ENCODE measurements at places on chromosomes 7 and 10.

DNA sequence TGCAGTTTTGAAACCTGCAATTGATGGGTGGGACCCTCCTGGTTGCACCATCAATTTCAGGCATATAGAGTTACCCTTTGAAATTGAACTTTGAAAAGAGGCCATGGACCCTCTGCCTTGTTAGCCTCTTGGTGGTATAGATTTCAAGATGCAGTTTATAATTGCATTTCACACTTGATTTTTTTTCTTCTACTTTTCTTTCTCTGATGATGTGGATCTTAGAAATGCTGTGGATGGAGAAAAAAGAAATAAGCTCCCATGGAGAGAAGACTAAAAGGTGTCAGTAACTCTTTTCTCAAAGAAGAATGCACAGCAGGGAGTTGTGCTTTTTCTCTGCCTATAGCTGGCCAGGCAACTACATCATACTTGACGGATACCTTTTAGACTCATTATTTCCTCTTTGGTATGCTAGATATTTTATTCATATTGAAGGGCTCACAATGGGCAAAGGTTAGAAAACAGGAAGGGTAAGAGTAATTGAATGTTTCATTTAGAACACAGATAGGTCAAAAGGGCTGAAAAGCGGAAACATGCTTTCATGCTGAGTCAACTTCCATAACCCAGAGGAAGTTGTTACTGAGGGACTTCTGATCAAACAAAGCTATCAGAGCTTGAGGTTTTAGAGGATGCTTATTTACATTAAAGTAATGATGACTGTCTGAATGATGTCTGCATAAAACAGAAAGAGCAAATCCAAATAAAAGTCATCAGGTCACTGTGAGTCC, 773.2 kb upstream of the LRRN3 start:
- peak; percentile 38 for ATAC-seq

DNA sequence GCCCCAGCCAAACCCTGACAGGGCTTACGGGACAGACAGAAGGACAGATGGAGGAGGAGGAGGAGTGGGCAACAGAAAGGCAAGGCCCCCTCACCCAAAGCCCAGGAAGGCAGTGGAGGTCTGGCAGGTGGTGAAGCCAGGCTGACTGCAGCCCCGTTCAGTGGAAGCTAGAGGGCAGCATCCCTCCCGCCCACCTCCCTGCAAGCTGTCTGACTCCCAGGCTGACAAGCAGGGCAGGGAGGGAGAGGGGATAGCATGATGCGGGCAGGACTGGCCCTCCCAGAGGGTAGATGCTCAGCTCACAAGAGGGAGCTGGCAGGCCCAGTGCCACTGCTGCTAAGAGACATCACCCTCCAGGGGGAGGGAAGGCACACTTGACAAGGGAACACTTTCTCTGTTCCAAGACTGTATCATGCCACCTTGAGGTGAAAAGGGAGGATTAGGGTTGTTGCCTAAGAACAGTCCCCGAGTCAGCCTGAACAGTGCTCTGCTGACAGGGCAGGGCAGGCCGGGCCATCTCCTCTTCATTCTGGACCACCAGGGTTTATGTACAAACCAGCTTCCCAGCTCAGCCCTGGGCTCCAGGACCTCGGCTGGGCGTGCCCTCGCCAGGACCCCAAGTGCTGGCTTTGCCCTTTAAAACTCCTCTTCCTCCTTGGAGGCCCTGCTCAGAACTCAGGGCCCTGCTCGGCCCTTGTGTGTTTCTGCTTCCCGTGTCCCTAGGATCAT, 61.8 kb downstream of the RASGEF1A start:
- peak; percentile 57 for ATAC-seq

GRCh38 chr10:52334595-52334994, 20.5 kb downstream of the DKK1 start:
- no peak for ATAC-seq

GRCh38 chr7:43781726-43782607, 23.5 kb downstream of the BLVRA start:
- ATAC-seq: no peak

DNA sequence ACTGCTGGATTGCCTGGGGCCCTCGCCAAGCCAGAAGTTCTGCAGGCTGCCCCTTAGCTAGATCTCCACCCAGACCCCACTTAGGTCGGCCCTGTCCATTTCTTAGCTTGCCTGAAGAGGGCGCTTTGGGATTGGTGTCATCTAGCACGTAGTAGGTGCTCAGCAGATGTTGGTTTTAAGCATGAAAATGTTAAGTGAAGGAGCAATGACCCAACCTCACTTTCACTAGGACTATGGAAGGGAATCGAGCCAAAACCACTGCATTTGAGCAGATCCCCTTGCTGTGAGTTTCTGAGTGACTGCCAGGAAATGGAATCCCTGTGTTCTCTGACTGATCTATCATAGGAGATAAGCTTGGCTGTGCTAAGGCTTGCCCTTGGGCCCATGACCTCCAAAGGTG, 131.7 kb upstream of the EEPD1 start:
- no peak for ATAC-seq

DNA sequence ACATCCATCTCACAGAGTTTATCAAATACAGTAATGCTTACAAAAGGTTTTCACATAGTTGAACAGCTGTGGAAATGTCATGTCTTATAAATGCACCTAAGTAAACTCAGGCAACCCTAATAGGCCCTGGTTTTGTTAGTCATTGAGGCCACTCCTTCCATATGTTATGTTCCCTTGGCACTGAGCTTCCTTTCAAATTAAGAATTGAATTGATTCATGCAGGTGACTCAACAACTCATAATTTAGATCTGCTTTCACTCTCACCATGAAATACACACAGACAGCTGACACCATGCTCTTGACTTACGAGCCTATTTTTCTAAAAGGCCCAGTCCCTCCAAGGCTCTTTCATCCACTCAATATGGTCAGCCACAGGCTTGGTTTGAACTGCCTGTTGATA, 476.9 kb downstream of the KCNMA1 start:
- ATAC-seq: no peak

GRCh38 chr7:155598810-155599210, 45.7 kb upstream of the RBM33 start:
- peak; percentile 75 for ATAC-seq

DNA sequence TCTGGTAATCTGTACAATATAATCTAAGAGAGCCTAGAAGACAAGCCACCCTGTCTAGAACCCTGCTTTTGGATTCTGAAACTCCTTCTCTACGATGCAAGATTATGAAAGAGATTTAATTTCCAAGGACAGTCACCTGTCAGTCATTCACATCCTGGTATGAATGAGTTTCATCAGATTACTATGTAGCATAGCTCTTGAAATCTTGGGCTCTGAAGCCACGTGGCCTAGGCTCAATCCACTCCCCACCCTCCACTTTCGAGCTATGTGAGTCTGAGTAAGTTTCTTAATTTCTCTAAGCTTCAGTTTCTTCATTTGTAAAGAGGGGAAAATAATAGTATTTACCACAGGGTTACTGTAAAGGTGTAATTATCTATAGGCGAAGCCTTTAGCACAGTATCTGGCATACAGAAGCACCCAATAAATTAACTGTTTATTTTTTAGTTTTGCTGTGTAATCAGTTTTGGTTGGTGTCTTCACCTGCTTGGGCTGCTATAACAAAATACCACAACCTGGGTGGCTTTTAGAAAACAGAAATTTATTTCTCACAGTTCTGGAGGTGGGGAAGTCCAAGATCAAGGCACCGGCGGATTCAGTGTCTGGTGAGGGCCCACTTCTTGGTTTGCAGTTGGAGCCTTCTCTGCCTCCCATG, 71.3 kb downstream of the MYOF start:
- ATAC-seq: peak; percentile 49

GRCh38 chr7:4665661-4666060, 16.4 kb upstream of the FOXK1 start:
- ATAC-seq: no peak

GRCh38 chr7:101557421-101557820, 71.7 kb downstream of the MYL10 start:
- no peak for ATAC-seq

DNA sequence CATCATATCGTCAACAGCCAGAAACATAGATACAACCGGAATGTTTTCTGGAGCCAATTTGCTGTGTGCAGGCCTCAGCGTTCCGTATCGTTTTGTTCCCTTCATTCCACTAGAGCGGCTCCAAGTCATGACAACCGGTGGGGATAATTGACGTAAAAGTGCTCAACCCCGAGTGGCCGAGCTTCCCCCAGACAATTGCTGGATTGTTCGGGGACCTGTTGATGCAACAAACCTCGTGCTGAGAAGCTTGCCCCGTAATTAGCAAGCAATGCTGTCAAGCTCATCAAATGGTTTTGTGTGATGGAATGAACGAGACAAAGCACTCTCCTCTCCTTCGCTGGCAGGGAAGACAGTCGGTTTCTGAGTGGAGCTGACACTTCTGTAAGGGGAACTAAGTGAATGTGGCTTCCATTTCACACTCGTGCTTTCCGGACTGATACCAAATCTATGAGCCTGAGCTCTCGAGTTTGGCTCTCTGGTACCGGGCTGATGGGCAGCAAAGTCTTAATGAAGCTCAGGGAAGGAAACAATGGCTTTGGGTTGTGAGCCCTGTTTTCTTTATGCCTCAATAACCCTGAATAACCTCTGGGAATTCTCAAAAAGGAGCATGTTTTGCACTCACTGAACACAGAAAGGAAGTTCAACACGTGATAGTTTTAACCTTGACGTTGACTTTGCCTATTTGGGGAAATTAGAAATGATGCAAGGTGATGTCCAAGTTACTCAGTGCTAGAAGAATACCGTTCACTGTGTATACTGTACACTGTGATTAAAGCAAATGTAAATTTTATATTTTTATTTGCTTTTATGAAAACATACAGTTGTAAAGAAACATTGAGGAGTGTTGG, 220.5 kb downstream of the BAMBI start:
- ATAC-seq: no peak

GRCh38 chr7:34900891-34901513, 136.3 kb downstream of the DPY19L1 start:
- ATAC-seq: no peak

- no peak for ATAC-seq
Observed at GRCh38 chr10:3502673-3503072, 282.3 kb downstream of the KLF6 start.

GRCh38 chr10:72740528-72740927, 48.6 kb downstream of the MCU start:
- no peak for ATAC-seq

GRCh38 chr7:20735346-20736065, 51.2 kb downstream of the SP8 start:
- no peak for ATAC-seq

DNA sequence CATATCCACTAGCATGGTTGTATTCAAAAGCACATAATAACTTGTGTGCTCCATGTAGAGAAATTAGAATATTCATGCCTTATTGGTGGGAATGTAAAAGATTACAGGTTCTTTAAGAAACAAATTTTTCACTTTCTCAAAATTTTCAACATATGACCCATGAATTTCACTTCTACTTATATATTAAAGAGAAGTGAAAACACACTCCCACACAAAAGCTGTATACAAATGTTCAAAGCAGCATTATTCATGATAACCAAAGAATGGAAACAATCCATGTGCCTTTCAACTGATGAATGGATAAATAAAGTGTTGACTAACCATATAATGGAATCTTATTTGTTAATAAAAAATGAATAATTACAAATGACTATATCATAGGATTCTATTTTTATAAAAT, 694.5 kb upstream of the PCDH15 start:
- no peak for ATAC-seq

DNA sequence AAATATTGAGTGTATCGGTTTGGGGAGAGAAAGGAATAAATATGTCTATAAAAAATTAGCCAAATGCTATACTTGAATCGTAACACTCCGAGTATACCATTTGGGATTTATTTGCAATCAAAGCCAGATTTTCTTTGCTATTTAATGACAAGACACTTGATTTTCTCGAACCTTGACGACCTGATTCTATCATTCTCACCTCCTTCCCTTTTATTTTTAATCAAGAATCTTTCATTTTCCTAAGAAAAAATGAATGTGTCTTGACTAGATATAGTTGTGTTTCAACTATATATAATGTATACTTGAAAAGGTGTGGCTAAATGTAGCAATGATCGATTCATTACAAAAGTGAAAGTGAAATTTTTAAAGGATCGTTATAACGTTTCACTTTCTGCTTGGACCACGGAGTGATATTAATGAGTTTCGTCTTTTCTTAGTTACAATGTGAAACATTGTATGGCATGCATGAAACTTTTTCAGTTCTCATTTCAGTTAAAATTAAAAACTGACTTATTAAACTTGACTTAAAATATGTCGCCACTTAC, 562 bp downstream of the NUB1 start:
- ATAC-seq: peak; percentile 75

- ATAC-seq: no peak
Observed at GRCh38 chr7:95113590-95113989, 206.2 kb downstream of the PPP1R9A start.

DNA sequence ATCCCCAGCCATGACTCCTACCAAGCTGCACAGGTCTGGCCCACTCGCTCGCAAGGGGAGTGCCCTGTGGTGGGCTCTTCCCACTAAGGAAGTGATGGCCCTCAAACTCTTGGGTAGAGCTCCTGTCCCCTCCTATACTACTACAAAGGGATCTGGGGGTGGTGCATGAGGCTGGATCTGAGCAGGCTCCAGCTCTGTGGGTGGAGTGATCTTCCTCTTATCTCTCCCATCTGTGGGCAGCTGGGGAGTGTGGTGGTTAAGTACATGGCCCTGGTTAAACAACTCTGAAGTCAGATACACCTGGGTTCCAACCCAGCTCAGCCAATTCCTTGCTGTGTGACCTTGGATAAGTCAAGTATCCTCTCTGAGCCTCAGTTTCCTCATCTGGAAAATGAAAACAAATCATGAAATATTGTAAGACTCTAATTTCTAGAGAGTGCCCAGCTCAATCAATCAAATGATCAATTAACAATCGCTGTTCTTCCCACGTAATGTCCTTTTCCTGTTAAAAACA, 17.4 kb downstream of the DDIT4 start:
- no peak for ATAC-seq

DNA sequence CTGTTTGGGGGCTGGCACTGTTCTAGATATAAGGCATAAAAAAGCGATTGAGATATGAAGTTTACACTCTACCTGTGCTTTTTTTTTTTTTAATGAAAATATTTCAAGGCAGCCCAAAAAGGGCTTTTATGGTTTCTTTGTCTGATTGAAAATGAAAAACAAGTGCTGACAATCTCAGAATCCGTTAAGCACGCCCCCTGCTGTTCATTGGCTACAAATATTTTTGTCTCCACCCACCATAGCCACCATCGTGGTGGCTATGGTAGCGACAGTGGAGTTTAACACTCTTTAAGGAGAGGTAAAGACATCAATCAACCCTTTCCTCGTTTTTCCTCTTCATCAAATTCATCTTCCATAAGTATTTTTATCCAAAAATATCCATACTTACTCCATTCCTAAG, 94.2 kb downstream of the CD36 start:
- ATAC-seq: no peak

DNA sequence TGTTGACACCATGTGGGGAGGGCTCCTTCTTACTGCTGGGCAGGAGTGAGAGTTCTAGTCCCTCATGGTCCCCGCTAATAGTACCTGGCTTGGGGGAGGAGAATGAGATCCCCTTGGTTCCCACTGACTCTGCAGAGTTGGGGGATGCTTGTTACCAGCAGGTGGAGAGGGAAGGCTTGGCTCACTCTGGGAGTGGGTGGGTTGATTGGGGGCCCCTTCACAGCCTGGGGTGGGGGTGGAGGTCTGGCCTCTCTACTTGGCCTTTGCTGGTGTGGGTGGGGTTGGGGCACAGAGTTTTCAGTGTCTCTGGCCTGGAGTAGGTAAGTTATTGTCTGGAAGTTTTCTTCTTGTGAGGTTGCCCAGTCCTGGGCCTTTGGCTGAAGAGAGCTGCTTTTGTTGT, 31.9 kb downstream of the ADCY1 start:
- no peak for ATAC-seq

- ATAC-seq: no peak
Observed at GRCh38 chr7:26508917-26509316, 217.3 kb downstream of the SNX10 start.

GRCh38 chr7:28621369-28621841, 209.1 kb downstream of the CREB5 start:
- no peak for ATAC-seq

- ATAC-seq: no peak
Observed at GRCh38 chr7:142867398-142868187, 12.7 kb downstream of the EPHB6 start.
